Dermis lymphatic vessel endothelial cell (primary cell): ENCODE measurements at places on chromosomes 16 and 17. TPM values are rescaled to one million over a fixed set of nuclear protein-coding genes. Genes with fewer than 3 reads are reported as not detected.

The MT3 gene
- not detected in 2 replicates for total RNA-seq

The COX6A2 gene
- total RNA-seq = not detected in 2 replicates

The PCGF2 gene
- total RNA-seq = 3.6 TPM in 2 replicates

The TP53TG3F gene
- total RNA-seq = not detected in 2 replicates

The GPR179 gene
- not detected in 2 replicates for total RNA-seq

The TNFRSF13B gene
- not detected in 2 replicates for total RNA-seq

The SEPTIN1 gene
- total RNA-seq = 0.11 TPM in 1 of 2 replicates, not detected in the other

The CES4A gene
- total RNA-seq = 0.60 and 2.0 TPM in 2 replicates

The PGP gene
- total RNA-seq = 5.9 and 9.1 TPM in 2 replicates

The PPY gene
- total RNA-seq = not detected in 2 replicates

The METTL9 gene
- total RNA-seq = 204 and 240 TPM in 2 replicates

The TBC1D3L gene
- total RNA-seq = 2.4 TPM in 1 of 2 replicates, not detected in the other

The KNOP1 gene
- 8.9 and 9.7 TPM in 2 replicates for total RNA-seq

The ELMO3 gene
- total RNA-seq = 0.65 and 0.86 TPM in 2 replicates

The CTRB2 gene
- total RNA-seq = not detected in 2 replicates
